ENCODE measurements at places on chromosomes 4 and X.
A peak's percentile ranks its signal among the peaks of the same experiment; 100 is the strongest.

DNA sequence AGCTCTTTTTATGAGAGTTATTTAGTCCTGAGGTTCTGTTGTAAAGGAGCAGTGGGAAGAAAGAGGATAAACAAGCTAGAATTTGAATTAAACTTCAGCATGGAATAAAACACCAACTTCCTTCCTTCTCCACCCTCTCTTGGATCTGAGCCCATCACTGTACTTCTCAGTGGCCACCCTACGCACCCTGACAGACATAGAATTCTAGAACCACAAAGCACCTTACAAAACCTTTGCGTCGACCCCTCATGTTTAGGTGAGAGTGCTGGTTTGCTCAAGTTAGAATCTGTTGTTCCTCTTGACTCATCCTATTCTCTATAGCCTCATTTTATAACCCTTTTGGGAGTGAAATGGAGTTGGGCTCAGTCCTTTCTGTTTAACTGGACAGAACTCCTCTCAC, 84.6 kb upstream of the RPL34 start:
- DNase-seq = no peak

DNA sequence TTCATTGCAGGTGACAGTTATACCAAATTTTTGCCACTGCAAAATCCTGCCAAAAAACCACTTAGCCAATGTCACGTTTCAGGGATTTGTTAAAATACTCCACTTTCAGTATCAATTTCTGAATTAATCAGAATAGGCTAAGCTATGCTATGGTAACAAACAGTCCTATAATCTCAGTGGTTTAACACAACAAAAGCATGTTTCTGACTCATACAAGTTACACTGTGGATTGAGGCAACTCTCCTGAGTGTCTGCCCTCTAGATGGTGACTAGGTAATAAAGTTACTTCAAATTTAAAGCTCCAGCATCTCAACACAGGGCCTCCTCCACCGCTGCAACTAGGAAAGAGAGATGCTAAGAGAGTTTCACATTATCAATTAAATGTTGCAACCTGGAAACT, 23.0 kb upstream of the RADX start:
- no peak for DNase-seq

DNA sequence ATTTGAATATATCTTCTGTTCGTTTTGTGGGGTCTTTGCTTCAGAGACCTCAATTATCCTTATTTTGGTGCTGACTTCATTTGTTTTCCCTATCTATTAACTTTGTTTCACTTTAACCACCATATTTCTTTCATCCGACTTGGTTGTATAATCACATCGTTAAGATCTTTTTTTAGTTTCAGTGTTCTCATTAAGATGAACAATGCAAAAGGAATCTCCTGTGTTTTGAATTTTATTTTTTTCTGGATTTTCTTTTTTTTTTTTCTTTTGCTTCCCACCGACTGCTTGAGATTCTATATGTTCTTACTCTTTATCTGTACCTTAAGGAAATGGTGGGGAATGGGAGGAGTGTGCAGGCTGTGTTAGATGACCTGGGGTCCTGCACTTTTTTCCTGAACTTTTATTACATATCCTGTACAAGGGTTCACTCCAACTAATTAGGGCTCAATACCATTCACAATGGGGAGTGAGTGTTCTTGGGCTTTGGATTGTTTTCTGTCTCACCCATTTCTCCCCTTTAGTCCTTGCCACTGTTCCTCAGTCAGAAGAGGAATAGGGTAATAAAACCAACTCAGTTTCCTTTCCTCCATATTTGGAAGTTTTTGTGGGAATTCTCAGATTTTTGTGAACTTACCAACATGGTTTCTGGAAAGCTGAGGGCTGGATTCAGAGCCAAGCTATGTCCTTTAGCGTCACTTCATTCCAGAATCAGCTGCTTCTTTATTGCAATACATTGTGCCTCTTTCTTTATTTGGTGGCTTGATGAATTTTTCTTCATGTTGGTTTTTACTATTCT, 43.2 kb upstream of the BMPR1B start:
- DNase-seq = no peak

DNA sequence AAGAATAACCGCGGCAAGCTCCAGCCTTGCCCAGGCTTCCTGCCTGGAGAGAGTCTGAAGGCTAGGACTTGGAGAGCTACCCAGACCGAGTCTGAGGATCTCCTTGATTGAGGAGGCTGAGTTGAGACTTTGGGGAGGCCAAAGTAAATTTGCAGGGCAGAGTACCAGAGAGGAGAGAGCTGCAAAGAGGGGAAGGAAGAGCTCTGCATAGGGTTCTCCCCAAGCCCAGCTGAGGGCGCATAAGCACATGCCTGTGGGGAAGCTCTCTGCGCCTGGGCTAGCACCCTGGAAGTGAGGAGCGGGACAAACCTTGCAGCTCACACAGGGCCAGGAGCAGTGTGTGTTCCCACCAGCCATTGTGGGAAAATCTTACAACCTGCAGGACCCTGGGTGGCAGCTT, 56.1 kb downstream of the FAM193A start:
- DNase-seq = no peak

DNA sequence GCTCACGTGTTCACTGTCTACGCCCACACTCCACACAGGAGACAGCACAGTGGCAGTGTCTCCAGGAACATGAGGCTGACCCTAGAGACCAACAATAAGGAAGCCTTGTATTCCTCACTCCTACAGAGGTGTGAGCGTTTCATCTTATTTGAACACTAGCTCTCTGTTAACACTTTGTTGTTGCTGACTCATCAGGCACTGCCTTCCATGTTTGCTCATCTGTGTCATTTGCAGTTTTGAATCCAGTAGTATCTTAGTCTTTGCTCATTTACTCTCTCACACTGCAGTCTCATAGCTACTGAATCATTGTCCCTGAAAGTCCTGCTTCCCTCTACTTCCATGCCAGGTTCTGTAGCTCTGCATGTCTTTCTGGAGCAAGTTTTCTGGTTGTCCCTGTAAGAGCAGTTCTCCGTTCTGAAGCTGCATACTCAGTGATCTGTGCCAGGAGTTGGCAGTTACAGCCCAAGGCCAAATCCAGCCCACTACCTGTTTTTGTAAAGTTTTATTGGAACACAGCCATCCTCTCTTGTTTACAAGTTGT, 80.3 kb upstream of the DCLK2 start:
- no peak for DNase-seq

- DNase-seq = no peak
These were observed 856.3 kb upstream of the NDST4 start for GRCh38 chr4:115969756-115970155.

GRCh38 chrX:50375481-50376267, 95.0 kb downstream of the DGKK start:
- no peak for DNase-seq

GRCh38 chr4:2296631-2297601, 35.0 kb upstream of the MXD4 start:
- peak; percentile 30 for DNase-seq

DNA sequence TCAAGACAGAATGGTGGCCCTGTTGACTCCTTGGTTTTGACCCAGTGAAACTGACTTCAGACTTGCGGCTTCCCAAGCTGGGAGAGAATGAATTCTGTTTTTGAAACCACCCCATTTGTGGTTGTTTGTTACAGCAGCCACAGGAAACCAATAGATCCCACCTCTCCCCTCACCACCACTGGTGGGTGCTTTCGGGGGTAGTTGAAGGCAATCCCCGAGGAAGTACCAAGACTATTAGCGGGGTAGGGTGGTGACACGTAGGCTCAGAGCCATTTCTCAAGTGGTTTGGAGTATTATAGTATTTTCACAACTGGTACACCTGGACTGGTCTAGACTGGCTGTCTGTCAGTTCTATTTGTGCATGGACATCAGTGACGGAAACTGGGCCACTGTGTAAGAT, 189.1 kb upstream of the RBPJ start:
- no peak for DNase-seq

DNA sequence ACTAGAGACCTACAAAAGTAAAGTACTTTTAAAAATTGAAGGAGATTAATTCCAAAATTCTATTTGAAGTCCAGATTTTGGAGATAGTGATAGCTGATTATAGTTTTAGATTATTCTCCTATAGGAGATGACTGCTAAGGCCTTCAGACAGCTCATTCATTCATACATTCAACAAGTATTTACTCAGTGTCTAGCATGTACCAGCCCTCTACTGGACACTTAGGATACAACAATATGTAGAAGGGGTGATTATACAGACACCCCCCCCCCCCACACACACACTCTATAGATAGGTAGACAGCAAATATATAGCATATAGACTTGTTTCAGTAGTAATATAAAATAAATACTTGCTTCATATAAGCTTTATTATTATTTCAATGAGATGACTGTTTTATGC, 60.4 kb upstream of the TAF9B start:
- DNase-seq = peak; percentile 0

- DNase-seq = no peak
These were observed 87.1 kb upstream of the FAM9C start for GRCh38 chrX:13131396-13132137.

- DNase-seq = no peak
These were observed 220.0 kb downstream of the PCDH18 start for GRCh38 chr4:137312257-137312656.

GRCh38 chr4:88814043-88814617, 116.5 kb upstream of the NAP1L5 start:
- DNase-seq = peak; percentile 10

GRCh38 chr4:95058991-95059390, 301.2 kb downstream of the BMPR1B start:
- no peak for DNase-seq

Data from COR-L47 (cell line).